ENCODE measurements at places on chromosomes 6 and 20.

- DNase-seq: no peak
Observed at GRCh38 chr6:32983964-32984621, 15.7 kb downstream of the BRD2 start.

GRCh38 chr6:112773187-112773586 lies 426.1 kb downstream of the RFPL4B start:
- DNase-seq: no peak

GRCh38 chr6:142296975-142297604 lies 4.7 kb upstream of the ADGRG6 start:
- DNase-seq: no peak

DNA sequence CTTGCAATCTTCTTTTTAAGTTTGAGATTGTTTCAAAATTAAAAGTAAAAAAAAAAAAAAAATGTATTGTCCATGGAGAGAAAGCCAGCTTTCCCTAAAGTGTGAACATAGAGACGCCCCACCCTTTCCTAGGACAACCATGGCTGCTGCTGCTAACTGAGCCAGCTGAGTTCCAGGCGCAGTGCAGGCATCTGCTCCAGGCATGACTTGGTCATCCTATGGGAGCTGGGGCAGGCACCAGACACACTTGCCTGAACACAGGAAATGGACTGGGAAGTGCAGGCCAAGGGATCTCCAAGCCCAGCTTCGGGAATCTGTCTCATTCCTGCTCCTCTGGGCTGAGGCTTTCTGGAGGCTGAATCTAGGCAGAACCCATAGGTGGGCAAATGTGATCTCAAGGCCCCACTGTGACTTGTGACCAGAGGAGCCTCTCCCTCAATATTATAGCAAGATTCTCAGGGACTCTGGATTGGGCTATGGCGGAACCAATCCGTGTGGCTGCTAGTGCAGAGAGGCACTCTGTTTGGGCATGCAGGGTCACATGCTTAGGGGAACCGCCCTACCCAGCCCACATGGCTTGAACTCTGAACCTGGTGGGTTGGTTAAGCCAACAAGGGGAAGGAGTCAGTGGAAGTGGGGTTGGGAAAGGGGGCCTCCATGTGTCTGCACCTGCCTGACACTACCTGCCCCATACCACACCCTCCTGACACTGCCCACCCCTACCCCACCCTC lies 138.2 kb upstream of the CST7 start:
- no peak for DNase-seq

Measured in CD8-positive, alpha-beta T cell (primary cell).